ENCODE measurements at places on chromosomes 2 and 18.

- DNase-seq, result no peak
These were observed 400.8 kb upstream of the MYT1L start for GRCh38 chr2:2731816-2732284.

- DNase-seq, result no peak
These were observed 1108.3 kb upstream of the KLHL29 start for GRCh38 chr2:22276696-22277095.

DNA sequence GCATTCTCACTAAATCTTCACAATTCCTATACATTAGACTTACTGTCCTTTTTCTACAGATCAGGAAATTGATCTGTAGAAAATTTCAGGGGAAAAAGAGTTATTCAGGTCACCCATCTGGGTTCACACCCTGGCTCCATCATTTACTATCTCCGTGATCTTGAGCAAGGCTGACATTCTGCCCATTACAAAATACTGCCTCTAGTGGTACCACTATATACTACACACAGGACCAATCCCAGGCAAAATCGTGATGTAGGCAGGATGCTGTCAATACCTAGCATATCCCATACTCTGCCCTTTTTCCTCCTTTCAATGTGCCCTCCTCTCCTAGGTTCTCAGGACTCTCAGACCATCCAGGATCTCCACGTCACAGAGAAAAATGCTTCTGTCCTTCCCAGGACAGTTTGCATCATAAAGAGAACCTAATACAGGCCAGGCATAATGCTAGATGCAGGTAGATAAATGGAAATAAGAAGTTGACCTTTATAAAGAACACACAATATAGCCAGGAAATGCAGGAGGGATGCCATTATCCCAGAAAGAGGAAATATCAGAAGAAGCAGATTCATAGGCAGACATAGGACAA is 101.9 kb downstream of the CDH20 start:
- no peak for DNase-seq

GRCh38 chr2:1538663-1539062 is 125.4 kb downstream of the TPO start:
- DNase-seq, result no peak

DNA sequence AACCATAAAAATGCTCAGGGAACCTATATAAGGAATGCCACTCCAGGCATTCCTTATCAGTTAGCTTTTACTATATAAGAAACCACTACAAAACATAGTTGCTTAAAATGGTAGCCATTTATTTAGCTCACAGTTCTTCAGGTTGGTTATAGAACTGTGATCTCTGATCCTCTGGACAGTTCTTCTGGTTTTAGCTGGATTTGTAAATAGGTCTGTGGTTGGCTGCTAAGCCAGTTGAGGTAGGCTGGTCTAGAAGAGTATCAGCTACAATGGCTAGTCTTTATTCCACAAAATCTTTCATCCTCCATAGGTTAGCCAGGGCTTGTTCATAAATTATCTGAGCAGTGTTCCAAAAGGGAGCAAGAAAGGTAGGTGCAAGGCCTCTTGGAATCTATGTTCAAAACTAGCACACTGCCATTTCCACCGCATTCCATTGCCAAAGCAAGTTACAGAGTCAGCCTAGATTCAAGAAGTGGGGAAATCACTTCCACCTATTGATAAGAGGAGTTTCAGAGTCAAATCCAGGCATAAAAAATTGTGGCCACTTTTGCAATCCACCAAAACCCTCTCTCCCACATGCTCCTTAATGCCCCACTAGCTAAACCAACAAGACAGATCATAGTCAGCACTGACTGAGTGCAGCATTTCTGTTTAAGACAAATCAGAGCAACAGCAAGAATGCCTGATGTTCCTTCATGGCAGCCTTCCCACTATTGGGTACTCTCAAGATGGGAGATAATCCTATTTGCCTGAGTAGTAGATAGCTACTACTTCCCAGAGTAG is 146.4 kb downstream of the IRS1 start:
- DNase-seq, result no peak

- no peak for DNase-seq
These were observed 93.6 kb upstream of the TMEFF2 start for GRCh38 chr2:192288295-192288694.

DNA sequence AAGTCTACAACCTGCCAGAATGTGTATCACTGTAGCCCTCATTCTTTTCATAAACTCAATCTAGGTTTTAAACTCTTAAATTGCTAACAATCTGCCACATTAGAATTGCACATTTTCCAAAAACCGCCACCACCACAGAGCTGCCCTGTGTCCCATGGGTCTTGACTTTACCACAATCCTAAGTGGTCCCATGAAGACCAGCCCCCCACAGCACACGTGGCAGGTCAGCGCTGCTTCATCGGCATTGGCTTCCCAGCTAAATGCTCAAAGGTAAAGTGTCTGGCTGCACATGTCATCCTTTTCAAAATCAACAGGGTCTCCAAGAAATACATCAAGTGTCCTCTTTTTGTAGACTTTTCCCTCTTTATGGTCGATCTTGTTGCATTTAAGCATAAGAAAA is 2.4 kb downstream of the TBC1D8 start:
- no peak for DNase-seq

DNA sequence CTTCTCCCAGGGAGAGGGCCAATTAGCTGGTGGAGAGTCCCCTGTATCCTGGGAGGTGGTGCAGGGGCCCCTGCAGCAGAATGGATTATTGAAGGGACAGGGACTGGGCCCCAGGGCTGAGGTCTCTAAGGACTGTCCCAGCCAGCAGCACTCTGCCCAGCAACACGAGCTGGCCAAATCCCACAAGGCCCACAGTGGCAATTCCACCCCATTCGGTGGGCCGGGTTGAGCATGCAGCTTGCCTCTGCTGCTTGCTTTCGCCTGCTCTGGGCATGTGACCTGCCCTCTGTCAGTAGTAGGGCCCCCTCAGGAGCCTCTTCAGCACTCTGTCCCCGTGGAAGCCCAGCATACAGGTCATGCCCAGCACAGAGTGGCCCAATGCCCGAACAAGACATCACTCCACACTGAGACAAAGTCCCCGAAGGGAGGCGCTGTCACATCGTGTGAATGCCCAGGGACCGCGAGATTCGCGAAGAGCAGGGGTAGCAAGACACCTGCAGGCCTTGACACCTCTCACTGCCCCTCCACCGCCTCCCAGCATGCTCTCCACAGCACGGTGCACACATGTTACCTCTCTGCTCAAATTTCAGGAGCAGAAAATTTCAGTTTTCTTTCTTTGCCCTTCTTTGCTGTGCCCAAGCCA is 65.4 kb downstream of the CRACDL start:
- DNase-seq, result no peak

DNA sequence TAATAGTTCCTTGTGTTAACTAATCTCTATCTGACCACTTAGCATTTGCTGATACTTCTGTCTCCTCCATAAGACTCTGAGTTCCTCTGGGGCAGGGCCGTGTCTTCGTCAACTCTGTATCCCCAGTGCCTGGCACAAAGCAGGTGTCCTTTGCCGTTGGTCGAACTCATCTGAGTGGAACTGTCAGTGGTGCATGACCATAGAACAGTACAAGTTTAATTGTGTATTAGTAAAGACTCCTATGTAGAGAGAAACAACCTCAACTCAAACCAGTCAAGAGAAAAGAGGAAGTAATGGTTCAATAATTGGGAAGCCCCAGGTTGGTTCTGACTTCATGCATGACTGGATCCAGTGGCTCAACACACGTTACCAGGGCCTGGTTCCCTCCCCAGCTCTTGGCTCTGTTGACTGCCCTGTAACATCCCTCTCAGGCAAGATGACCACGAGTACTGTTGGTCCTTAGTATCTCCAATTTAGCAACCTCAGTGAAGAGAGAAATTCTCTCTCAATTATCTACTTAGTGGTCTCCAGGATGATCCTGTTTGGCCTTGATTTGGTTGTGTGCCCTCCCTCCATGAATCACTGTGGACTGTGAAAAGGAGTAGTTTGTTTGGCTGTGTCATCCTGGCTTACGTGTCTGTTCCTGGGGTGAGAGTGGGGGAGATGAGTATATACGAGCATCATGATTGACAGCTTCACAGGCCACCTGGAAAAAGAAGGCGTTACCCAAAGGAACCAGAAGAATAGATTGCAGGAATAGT is 58.5 kb upstream of the MSH6 start:
- no peak for DNase-seq

GRCh38 chr2:240369801-240370585 is 65.5 kb upstream of the GPC1 start:
- DNase-seq, result no peak

DNA sequence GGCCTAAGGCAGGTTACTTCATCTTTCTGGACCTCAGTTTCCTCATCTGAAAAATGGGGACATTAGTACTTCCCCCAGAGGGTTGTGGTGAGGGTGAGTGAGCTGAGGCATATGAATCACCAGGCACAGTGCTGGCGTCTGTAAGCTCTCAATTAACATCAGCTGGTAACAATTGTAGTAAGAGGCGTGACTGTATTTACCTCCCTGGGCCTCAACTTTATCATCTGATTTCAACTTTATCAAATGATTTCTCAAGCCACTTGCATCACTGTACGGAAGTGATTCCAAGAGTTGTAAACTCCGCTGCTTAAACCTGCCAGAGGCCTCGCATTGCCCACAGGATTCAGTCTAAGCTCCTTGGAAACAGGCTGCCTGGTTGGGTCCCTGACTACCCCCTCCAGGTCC is 53.6 kb upstream of the PKDCC start:
- DNase-seq, result no peak

DNA sequence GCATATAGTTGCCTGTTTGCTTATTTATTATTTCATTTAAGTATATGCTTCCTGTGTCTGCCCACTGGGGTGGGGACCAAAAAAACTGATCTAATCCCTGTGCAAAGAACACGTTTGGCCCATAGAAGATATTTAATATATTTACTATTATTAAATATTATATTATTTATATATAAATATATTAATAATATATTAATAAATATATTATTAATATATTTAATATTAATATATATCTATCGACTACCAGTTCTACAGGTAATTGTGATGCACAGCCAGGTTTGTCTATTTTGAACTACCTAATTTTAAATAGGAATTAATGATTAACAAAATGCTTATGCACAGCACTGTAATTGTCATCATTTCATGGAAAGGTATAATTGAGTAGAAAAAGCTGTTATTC is 288.9 kb upstream of the LYPD1 start:
- no peak for DNase-seq

GRCh38 chr2:46377666-46378560 is 80.7 kb downstream of the EPAS1 start:
- DNase-seq, result no peak

DNA sequence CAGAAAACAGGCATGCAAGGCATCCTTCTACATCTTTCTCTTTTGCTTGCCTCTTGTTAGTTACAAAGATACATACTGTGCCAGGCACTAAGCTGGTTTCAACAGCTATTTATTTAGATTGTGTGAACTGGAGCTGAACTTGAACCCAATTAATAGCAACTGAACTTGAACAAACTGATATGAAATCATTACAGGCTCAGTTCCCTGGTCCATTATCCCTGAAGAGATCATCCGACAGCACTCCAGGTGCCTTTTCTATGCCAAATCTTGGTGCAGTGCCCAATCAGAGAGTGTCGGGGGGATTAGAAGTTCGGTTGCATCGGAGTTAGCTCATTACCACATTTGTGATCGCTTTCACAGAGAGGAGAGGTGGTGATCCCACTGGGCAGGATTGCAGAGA is 477.6 kb downstream of the PARD3B start:
- no peak for DNase-seq

DNA sequence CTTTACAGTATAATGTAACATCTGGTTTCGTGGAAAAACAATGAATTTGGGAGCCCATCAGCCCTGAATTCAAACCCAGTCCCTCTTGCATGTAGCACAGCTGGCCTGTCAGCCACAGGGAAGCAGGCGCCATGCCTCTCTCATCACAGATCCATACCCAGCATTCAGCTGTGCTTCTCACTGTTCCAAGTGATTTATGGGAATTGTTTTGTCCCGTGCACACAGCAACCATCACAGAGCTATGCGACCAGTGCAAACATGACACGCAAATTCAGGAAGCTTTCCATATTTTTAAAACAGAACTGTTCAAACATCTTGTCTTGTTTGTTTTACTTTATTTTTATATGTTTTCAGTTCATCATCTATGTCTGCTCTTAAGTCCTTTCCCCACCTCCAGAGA is 496.1 kb downstream of the EIPR1 start:
- no peak for DNase-seq

DNA sequence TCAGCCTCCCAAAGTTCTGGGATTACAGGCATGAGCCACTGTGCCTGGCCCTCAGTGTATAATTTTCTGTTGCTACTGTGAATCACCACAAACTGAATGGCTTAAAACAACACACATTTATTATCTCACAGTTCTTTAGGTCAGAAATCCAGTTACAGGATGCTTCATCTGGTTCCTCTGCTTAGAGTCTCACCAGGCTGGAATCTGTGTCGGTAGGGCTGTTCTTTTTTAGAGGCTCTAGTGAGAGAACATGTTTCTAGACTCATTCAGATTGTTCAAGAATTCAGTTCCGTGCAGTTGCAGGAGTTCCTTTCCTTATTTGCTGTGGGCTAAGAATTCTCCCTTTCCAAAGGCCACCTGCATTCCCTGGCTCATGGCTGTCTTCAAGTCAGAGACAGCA is 22.2 kb downstream of the CCDC121 start:
- no peak for DNase-seq

GRCh38 chr2:32572030-32572429 is 55.8 kb upstream of the TTC27 start:
- DNase-seq, result no peak

- no peak for DNase-seq
These were observed 39.3 kb upstream of the SLC35G4 start for GRCh38 chr18:11570073-11570588.

DNA sequence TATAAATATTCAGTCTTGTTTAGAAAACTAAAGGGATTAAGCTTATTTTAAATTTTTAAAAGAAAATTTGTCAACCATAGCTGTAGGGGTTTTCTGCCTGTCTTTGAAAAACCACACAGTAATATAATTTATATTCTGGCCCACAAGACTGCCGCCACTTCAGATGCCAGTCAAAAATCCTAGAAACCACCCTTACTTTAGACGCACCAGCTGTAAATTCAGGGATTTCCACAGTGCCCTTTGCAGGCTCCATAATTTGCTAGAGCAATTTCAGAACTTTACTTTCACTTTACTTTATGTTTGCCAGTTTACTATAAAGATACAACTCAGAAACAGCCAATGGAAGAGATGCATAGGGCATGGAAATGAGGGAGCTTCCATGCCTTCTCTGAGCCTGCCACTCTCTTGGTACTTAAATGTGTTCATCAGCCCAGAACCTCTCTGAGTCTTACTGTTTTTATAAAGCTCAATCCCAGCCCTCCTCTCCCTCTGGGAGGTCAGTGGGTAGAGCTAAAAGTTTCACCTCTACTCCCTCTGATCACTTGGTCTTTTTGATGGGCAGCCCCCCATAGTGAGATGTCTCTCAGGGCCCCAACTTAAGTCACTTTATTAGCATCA is 63.3 kb downstream of the KYNU start:
- no peak for DNase-seq

GRCh38 chr2:145226901-145227300 is 707.0 kb upstream of the ZEB2 start:
- no peak for DNase-seq

GRCh38 chr18:70621710-70622109 is 332.9 kb downstream of the SOCS6 start:
- DNase-seq, result peak; percentile 17

DNA sequence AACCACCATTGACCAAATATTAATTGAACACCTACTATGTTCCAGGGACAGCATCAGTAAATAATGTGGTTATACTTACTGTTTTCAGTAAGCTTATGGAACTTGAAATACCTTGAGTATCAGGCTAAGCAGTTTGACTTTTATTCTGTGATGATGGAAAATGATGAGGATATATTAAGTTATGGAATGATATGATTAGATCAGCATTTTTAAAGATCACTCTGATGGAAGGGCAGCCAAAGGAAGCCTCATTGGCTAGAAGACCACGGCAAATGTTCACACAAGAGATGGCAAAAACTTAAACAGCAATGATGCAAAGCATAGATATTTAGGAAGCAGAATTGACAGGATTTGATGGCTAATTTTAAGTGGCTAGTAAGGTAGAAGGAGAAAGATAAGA is 266.9 kb upstream of the DPP10 start:
- no peak for DNase-seq
